HT-29 (cell line): ENCODE measurements at places on chromosomes 16 and 17. TPM values are rescaled to one million over a fixed set of nuclear protein-coding genes. Genes with fewer than 3 reads are reported as not detected.

Gene HCFC1R1
- total RNA-seq, result 32.0 and 39.4 TPM in 2 replicates

Gene KRT33B
- not detected in 2 replicates for total RNA-seq

Gene KRTAP4-5
- total RNA-seq, result not detected in 2 replicates

- DNase-seq, result no peak
Observed at GRCh38 chr16:10182222-10183053, at the start of gene GRIN2A. Gene GRIN2A (minus strand): TSS chr16:10182428. CDS start chr16:10180411, 2,017 bp downstream.

Gene SBK1
- total RNA-seq, result 0.42 and 1.1 TPM in 2 replicates

GRCh38 chr17:52297230-52298010 is 138.9 kb upstream of the CA10 start:
- peak; percentile 36 for DNase-seq

- DNase-seq, result peak; percentile 68
Observed at GRCh38 chr17:35046740-35047283, 16.7 kb downstream of the RFFL start.

Gene CCL14
- 0.15 and 0.37 TPM in 2 replicates for total RNA-seq

Gene CES5A
- total RNA-seq, result not detected in 2 replicates

Gene EVPLL
- 0.13 and 0.52 TPM in 2 replicates for total RNA-seq

DNA sequence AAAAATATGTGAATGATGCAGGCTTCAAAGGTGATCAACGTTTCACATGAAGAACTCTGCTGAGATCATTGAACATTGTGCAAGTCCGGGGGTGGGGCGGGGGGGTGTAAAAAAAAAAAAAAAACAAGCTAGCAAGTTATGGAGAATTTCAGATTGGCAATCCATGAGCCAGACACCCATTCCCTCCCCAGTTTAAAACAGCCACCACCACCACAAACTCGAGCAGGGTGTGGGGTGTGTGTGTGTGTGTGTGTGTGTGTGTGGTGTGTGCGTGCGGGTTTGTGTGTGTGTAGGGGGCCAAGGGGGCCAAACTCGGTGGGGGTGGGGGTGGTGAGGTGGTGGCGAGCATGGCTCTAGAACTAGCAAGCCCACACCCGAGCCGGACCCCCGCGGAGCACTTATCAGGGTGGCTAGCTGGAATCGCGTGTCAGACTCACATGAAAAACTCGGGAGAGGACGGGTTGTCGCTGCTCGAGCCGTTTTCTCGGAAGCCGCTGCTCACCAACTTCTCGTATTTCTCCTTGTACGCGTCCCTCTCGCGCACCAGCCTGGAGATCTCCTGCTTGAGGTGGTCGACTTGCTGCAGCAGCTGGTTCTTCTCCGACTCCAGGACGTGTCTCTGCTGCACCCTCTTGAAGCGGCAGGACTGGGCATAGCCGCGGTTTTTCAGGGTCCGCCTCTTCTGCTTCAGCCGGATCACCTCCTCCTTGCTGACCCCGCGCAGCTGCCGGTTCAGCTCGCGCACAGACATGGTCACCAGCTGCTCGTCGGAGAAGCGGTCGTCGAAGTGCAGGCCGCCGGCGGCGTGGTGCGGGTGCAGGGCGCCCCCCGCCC is 2.0 kb downstream of the MAF start:
- no peak for DNase-seq

- no peak for DNase-seq
Observed at GRCh38 chr17:10116753-10117420, 81.5 kb downstream of the GAS7 start.

DNA sequence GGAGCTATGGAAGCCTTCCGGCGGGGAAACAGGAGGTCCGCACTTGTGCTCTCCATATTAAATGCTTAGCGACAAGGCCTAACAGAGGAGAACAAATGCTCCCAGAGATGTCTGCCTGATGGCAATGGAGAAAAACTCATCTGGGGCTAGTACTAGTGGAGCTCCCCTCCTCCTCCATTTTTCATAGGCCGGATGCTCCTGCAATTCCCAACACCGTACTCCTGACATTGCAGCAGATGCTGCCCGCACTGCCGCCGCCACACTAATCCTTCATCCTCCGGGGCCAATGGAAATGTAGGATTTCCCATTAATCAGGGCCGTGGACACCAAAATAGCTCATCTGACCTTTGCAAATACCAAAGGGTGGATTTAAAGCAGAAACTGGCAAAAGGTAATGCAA is 27.5 kb downstream of the TOM1L2 start:
- no peak for DNase-seq

- DNase-seq, result peak; percentile 8
Observed at GRCh38 chr17:55053855-55054254, 85.3 kb downstream of the STXBP4 start.

Gene ANKRD40
- total RNA-seq, result 14.0 and 14.2 TPM in 2 replicates

Gene TNK1
- total RNA-seq, result 4.8 and 9.4 TPM in 2 replicates

GRCh38 chr16:2090777-2091546 is 43.2 kb downstream of the TSC2 start:
- peak; percentile 87 for DNase-seq
